ENCODE measurements at places on chromosomes 5 and 9. TPM values are rescaled to one million over a fixed set of nuclear protein-coding genes. Genes with fewer than 3 reads are reported as not detected.

Gene PITX1
- not detected for total RNA-seq

Gene ST8SIA4
- 2.4 TPM for total RNA-seq

Gene ABCA2
- total RNA-seq: 23.8 TPM

Gene SETX
- 33.4 TPM for total RNA-seq

Gene RNF44
- 2.9 TPM for total RNA-seq

Gene OR1J2
- not detected for total RNA-seq
